Myocyte (in vitro differentiated cells): ENCODE measurements at places on chromosomes 7 and 10. TPM values are rescaled to one million over a fixed set of nuclear protein-coding genes. Genes with fewer than 3 reads are reported as not detected.

The PKD2L1 gene
- 0.13 TPM in 1 of 2 replicates, not detected in the other for total RNA-seq

The WNT2 gene
- not detected in 2 replicates for total RNA-seq

The METTL27 gene
- 1.3 and 4.0 TPM in 2 replicates for total RNA-seq

The EBLN1 gene
- not detected in 2 replicates for total RNA-seq

The EPHB6 gene
- 0.08 and 0.16 TPM in 2 replicates for total RNA-seq

The FRA10AC1 gene
- 10.5 and 13.6 TPM in 2 replicates for total RNA-seq

The THSD7A gene
- not detected in 2 replicates for total RNA-seq

The TASOR2 gene
- total RNA-seq, result 89.5 and 93.8 TPM in 2 replicates

The DMBT1 gene
- total RNA-seq, result 93.9 and 289 TPM in 2 replicates

The GDF10 gene
- not detected in 2 replicates for total RNA-seq

The CCDC172 gene
- total RNA-seq, result not detected in 2 replicates

The CALCR gene
- not detected in 2 replicates for total RNA-seq

The ABLIM1 gene
- 19.0 and 21.2 TPM in 2 replicates for total RNA-seq

The ACSM6 gene
- total RNA-seq, result not detected in 2 replicates

The ATE1 gene
- total RNA-seq, result 31.5 and 35.6 TPM in 2 replicates

The KLHL7 gene
- 50.0 and 53.2 TPM in 2 replicates for total RNA-seq

The PRF1 gene
- not detected in 2 replicates for total RNA-seq

The TBX20 gene
- total RNA-seq, result not detected in 2 replicates

The KIAA1549 gene
- total RNA-seq, result 11.9 and 16.0 TPM in 2 replicates

The NUPR2 gene
- not detected in 2 replicates for total RNA-seq

The LIPF gene
- 1.7 and 2.4 TPM in 2 replicates for total RNA-seq

The SEC31B gene
- total RNA-seq, result 4.9 and 6.9 TPM in 2 replicates

The CCL24 gene
- 0.72 TPM in 1 of 2 replicates, not detected in the other for total RNA-seq

The KIF11 gene
- 1.3 and 1.9 TPM in 2 replicates for total RNA-seq

The PDZD7 gene
- total RNA-seq, result 0.16 and 1.9 TPM in 2 replicates

The NANOS1 gene
- 3.2 and 5.1 TPM in 2 replicates for total RNA-seq
